Neural cell (in vitro differentiated cells): ENCODE measurements at places on chromosomes 2 and 18. TPM values are rescaled to one million over a fixed set of nuclear protein-coding genes. Genes with fewer than 3 reads are reported as not detected.

Gene MC5R
- polyA plus RNA-seq, result not detected in 2 replicates

Gene GDF7
- polyA plus RNA-seq, result 0.38 and 0.62 TPM in 2 replicates

Gene TEKT4
- polyA plus RNA-seq, result not detected in 2 replicates

Gene SERPINB10
- polyA plus RNA-seq, result not detected in 2 replicates

Gene UGT1A4
- polyA plus RNA-seq, result not detected in 2 replicates

Gene TTC27
- 7.3 and 11.1 TPM in 2 replicates for polyA plus RNA-seq

Gene CIB4
- not detected in 2 replicates for polyA plus RNA-seq
